ENCODE measurements at places on chromosomes 5 and 9. TPM values are rescaled to one million over a fixed set of nuclear protein-coding genes. Genes with fewer than 3 reads are reported as not detected.

Gene FGD3
- total RNA-seq: 19.9 TPM

Gene C1QTNF2
- 1.7 TPM for total RNA-seq

- no peak overlapping the region for H3K4me3 ChIP-seq
- peak; percentile 58 for DNase-seq
- H3K27ac ChIP-seq: peak overlapping the region; percentile 48
- peaks cover 47% of the 10 kb centered on the region for H3K4me1 ChIP-seq
These were observed 37.8 kb upstream of the S1PR3 start for GRCh38 chr9:88953381-88954029.

- no peak overlapping the region for H3K4me3 ChIP-seq
- DNase-seq: no peak
- H3K36me3 ChIP-seq: no peaks in the 10 kb centered on the region
- H3K4me1 ChIP-seq: peaks cover 25% of the 10 kb centered on the region
These were observed 56.1 kb downstream of the KIAA1958 start for GRCh38 chr9:112542593-112543292.

GRCh38 chr5:56813302-56813701, 2.0 kb upstream of the MAP3K1 start:
- no peak overlapping the region for H3K27ac ChIP-seq
- H3K36me3 ChIP-seq: no peaks in the 10 kb centered on the region
- no peaks in the 10 kb centered on the region for H3K27me3 ChIP-seq
- no peak overlapping the region for H3K4me3 ChIP-seq
- H3K4me1 ChIP-seq: peaks cover 16% of the 10 kb centered on the region
- DNase-seq: no peak

- no peaks in the 10 kb centered on the region for H3K27me3 ChIP-seq
- no peak overlapping the region for H3K27ac ChIP-seq
- no peak for DNase-seq
- H3K4me3 ChIP-seq: no peak overlapping the region
- no peaks in the 10 kb centered on the region for H3K36me3 ChIP-seq
These were observed 195.7 kb downstream of the DCP2 start for GRCh38 chr5:113172231-113172826.

Gene HMCN2
- total RNA-seq: 5.2 TPM

- no peaks in the 10 kb centered on the region for H3K36me3 ChIP-seq
- H3K27ac ChIP-seq: peak overlapping the region; percentile 91
- H3K4me1 ChIP-seq: peaks cover 22% of the 10 kb centered on the region
These were observed 614 bp upstream of the CPLANE1 start for GRCh38 chr5:37249815-37250164.

GRCh38 chr9:124218987-124219461, 38.7 kb upstream of the NEK6 start:
- no peaks in the 10 kb centered on the region for H3K27me3 ChIP-seq
- no peak for DNase-seq
- no peaks in the 10 kb centered on the region for H3K36me3 ChIP-seq
- H3K4me3 ChIP-seq: no peak overlapping the region
- no peak overlapping the region for H3K27ac ChIP-seq
- peaks cover 17% of the 10 kb centered on the region for H3K4me1 ChIP-seq

Gene DMGDH
- total RNA-seq: 4.2 TPM

- no peaks in the 10 kb centered on the region for H3K36me3 ChIP-seq
- peaks cover 11% of the 10 kb centered on the region for H3K4me1 ChIP-seq
- no peaks in the 10 kb centered on the region for H3K27me3 ChIP-seq
- no peak overlapping the region for H3K27ac ChIP-seq
- no peak overlapping the region for H3K4me3 ChIP-seq
These were observed 16.0 kb upstream of the SLC25A51 start for GRCh38 chr9:37919956-37920335.

GRCh38 chr9:113463418-113464285, at the start of gene RGS3:
Gene RGS3, plus strand, starts transcription at chr9:113463727. Its CDS starts 76 bp downstream, at chr9:113463803.
- H3K4me1 ChIP-seq: peaks cover 11% of the 10 kb centered on the region
- no peak within 1 kb of the TSS for H3K27ac ChIP-seq
- no peaks in the 10 kb centered on the region for H3K36me3 ChIP-seq
- peak within 1 kb of the TSS; percentile 34 for H3K4me3 ChIP-seq
- H3K27me3 ChIP-seq: no peaks in the 10 kb centered on the region

DNA sequence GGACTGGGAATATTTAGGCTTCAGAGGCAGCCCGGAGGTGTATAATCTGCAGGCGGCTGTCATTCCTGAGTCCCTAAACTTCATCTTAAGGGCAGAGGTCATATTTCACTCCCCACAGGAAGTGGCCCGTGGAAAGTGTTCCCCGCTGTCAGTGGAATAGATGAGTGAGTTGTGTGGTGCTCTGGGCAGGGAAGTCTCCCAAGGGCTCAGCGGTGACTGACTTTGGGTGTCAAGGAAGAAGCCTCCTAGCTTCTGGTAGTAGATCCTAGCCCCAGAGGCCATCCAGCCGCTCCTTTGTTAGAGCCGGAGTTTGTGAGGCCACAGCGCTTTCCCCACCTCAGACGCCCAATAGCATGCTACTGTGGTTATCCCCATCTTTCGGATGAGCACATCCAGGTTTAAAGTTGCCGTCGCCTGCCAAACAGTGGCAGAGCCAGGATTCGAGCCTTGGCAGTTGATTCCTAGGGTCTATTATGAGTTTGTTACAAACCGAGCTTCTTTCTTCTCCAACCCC, 38.9 kb upstream of the TIFAB start:
- H3K4me1 ChIP-seq: peaks cover 43% of the 10 kb centered on the region
- H3K4me3 ChIP-seq: no peak overlapping the region
- no peaks in the 10 kb centered on the region for H3K27me3 ChIP-seq
- H3K27ac ChIP-seq: no peak overlapping the region
- no peaks in the 10 kb centered on the region for H3K36me3 ChIP-seq

GRCh38 chr5:759111-759751, 25.3 kb downstream of the ZDHHC11B start:
- no peak for DNase-seq
- H3K4me3 ChIP-seq: peak overlapping the region; percentile 3
- H3K36me3 ChIP-seq: no peaks in the 10 kb centered on the region
- H3K4me1 ChIP-seq: peaks cover 31% of the 10 kb centered on the region
- H3K27me3 ChIP-seq: no peaks in the 10 kb centered on the region
- no peak overlapping the region for H3K27ac ChIP-seq

DNA sequence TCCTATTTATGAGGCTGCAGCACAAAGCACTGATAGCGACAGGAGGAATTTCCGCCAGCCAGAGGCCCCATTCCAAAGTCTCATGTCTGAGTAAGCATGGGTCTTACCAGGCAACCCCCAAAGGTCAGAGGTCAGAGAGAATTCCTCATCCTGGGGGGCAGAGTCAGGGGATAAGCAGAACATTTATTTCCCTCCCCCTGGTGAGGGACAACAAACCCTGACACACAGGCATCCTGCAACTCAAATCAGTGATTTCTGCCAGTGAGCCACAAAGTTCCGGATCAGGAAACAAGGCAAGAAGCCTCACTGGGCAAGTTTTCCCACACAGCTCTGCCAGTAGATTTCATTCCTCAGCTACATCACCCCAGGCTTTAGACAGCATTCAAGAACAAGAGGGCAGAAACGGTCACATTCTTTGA, 37.0 kb downstream of the ADAMTS12 start:
- no peaks in the 10 kb centered on the region for H3K27me3 ChIP-seq
- peaks cover 8% of the 10 kb centered on the region for H3K4me1 ChIP-seq
- no peak for DNase-seq
- no peak overlapping the region for H3K4me3 ChIP-seq

Gene GMCL2
- total RNA-seq: not detected

GRCh38 chr9:38181866-38182265, 112.8 kb upstream of the SHB start:
- H3K4me3 ChIP-seq: no peak overlapping the region
- no peak overlapping the region for H3K27ac ChIP-seq
- H3K36me3 ChIP-seq: no peaks in the 10 kb centered on the region
- no peaks in the 10 kb centered on the region for H3K4me1 ChIP-seq
- H3K27me3 ChIP-seq: no peaks in the 10 kb centered on the region
- no peak for DNase-seq

Gene TMEM252
- total RNA-seq: not detected

Gene EIF4EBP3
- total RNA-seq: 38.1 TPM

- no peaks in the 10 kb centered on the region for H3K4me1 ChIP-seq
- H3K4me3 ChIP-seq: no peak overlapping the region
- DNase-seq: no peak
- H3K36me3 ChIP-seq: no peaks in the 10 kb centered on the region
- H3K27ac ChIP-seq: no peak overlapping the region
These were observed 105.2 kb downstream of the ST8SIA4 start for GRCh38 chr5:100797861-100798260.

Gene FOXD4L3
- 0.49 TPM for total RNA-seq
